ENCODE measurements at places on chromosomes 13 and 19.
A peak's percentile ranks its signal among the peaks of the same experiment; 100 is the strongest.

DNA sequence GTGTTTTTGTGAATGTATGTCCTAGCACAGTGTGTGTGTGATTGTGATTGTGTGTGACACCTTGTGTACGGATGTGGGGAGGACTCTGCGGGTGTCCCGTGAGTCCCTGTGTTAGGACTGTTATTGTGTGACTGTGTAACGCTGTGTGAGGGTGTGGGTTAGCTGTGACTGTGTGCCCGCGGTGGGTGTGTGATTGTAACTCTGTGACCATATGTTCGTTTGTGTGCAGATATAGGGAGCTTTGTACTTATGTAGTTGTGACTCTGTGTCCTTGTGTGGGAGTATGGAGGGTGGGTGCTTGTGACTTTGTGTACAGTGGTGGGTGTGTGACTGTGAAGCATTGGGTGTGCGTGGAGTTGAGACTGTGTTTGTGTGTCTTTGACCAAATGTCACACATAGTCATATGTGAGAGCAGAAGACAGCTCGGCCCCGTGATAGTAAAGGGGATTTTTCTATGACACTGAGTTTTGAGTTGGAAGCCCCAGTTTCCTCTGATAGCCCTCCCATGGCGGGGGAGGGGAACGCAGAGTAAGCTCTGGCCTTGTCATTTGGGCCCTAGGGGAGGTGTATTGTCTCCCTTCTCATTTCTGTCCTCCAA lies 949 bp upstream of the ZNF260 start:
- no peak for DNase-seq

DNA sequence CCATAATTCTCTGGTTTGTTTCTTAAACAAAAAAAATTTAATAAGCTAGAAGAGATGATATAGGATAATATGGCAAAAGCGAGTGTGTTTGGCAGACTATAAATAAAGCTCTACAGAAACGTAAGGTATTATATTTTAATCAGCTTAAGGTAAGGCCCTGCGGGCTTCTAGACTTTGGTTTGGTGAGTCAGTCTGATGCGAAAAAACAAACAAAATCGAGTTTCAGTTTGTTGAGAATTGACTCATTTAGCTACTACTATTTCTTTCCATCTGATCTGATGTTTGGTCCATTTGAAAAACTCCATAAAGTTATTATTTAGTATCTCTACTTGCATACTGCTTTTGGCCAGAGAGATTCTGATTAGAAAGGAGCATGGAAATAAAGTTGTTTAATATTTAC lies 138.0 kb downstream of the MIPEP start:
- DNase-seq: no peak

GRCh38 chr13:74661851-74662250 lies 527.6 kb upstream of the KLF12 start:
- no peak for DNase-seq

DNA sequence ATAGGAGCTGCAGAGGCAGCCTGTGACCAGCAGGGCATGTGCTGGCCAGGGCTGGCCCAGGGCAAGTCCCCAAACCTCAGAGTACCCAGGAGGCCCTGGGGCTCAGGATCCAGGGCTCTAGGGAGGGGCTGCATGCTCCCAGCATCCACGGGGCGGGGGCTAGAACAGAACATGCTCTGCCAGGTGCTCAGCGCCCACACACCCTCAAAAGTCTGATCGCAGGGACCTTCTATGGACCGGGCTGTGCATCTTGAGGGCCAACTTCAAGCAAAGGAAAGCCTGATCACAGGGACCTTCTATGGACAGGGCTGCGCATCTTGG lies 33.5 kb downstream of the ELL start:
- DNase-seq: no peak

DNA sequence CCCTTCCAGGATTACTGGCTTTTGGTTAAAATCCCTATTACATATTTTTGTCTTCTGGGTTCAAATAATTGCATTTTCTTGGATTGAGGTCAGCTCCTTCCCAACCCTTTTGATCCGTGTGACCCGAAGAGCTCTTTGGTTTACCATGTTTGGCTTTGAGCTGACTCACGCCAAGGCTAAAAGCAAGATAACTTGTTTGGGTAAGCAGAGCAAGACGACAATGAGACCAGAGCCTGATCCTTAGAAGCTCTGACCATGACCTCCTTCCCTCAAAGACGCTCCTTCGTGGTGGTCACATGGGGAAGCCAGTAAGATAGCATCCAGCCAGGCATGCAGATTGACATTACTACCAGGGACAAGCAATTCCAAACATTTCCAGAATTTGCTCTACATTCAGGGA lies 153.8 kb downstream of the DCT start:
- DNase-seq: no peak

GRCh38 chr19:4378886-4379285 lies 21.5 kb downstream of the SH3GL1 start:
- DNase-seq: no peak

GRCh38 chr13:42119875-42120274 lies 71.4 kb downstream of the DGKH start:
- no peak for DNase-seq

DNA sequence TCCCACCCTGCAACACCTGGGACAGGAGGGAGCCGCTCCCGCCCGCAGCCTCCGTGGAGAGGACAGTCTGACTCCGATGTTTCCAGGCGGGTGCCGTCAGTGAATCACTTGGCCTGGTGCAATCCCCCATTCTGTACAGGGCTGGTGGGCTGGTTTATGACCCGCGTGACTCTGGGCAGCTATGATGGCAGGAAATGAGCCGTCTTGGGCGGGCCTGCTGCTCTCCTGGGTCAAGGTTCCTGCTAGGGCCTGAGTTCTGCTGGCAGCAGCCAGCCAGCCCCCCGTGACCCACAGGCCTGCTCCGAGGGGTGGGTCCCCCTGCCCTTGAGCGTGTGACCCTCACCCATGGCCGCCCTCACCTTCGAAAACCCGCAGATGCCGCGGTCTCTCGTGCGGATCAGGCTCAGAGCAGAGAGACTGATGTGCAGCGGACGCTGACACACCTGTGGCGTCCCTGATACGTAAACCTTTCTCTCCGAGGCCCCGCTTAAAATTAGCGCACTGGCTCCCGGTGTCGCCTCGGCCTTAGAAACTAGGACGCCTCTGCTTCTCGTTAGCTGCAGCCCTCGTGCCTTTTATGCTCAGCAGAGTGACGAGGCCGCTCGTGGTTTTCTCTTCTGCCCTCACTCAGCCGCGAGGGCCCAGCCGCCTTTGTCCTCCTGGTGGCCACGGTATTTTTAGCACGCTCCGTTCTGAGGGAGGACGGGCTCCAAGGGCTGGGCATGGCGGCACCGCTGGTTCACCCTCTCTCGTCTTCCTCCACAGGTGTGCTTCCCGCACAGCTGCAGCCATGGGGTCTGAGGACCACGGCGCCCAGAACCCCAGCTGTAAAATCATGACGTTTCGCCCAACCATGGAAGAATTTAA lies 63.4 kb downstream of the KDM4B start:
- no peak for DNase-seq

DNA sequence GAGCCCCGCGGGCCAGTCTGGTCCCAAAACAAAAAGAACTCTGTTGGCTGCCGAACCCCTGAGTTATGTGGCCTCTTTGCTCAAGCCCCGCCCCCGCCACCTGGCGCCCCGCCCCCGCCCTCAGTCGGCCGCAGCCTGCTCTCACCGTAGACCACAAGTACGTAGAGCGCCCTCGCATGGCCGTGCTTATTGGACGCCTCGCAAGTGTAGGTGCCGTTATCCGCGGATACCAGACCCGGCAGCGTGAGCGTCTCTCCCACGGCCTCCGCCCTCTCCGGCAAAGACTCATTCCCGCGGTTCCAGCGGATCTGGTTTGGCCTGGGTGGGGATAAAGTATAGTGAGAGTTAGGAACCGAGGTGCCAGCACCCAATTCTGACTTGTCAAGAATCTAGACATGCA lies 5.5 kb upstream of the ZNF428 start:
- no peak for DNase-seq

DNA sequence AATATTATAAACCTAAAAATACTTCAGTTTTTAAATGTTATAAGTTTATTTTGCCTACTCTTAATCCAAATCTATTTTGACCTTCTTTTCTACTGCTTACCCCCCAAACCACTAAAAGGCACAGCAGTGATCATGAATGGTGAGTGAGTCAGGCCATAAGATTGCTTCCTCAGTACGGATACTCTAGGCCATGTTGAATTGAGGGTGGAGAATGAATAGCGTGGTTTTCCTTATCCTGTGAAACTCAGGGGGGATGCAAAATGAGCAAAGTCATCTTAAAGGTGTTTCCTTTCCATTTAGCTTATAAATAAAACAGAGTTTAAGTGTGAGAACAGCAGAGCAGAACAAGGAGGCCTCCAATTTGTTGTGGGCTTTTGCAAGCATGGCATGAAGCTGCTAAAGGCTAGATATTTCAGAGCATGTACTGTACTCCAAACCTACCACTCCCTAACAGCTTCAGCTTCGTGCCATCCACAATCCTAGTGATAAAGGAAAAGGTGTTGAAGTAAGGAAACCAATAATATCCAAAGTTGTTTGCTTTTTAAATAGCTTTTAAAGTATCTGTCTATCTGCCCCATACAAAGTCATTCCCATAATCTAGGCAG lies 25.0 kb downstream of the SERPINE3 start:
- DNase-seq: no peak

DNA sequence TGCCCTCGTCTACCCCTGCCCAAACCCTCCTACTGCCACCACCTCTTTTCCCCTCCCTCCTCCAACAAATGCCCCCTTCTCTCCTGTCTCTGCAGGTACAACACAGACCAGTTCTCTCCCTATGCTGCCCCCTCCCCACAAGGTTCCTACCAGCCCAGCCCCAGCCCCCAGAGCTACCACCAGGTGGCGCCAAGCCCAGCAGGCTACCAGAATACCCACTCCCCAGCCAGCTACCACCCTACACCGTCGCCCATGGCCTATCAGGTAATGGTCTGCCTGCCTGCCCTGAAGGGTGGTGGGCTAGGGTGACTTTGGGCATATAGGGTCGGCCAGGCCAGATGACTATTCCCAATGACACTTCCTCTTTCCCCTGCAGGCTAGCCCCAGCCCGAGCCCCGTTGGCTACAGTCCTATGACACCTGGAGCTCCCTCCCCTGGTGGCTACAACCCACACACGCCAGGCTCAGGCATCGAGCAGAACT lies 6.5 kb upstream of the TIMM50 start:
- DNase-seq: peak; percentile 36

DNA sequence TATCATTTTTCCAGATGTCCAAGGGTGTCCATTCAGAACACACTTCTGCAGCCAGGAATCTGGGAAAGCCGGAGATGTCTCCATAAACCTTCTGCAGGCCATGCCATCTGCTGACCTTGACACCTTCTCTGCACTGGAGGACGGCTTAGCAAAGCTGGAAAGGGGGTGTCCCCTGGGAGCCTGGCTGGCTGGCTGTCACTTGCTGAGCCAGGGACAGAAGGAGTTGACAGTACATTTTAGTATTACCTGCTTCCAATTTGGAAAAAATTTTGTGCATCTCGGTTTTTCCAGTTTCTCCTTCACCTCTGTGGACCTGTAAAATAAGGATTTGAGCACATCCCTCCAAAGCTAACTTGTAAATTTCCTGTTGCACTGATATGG lies 8.1 kb upstream of the CHST8 start:
- DNase-seq: no peak

GRCh38 chr13:54449922-54450321 lies 1421.3 kb downstream of the OLFM4 start:
- DNase-seq: no peak

DNA sequence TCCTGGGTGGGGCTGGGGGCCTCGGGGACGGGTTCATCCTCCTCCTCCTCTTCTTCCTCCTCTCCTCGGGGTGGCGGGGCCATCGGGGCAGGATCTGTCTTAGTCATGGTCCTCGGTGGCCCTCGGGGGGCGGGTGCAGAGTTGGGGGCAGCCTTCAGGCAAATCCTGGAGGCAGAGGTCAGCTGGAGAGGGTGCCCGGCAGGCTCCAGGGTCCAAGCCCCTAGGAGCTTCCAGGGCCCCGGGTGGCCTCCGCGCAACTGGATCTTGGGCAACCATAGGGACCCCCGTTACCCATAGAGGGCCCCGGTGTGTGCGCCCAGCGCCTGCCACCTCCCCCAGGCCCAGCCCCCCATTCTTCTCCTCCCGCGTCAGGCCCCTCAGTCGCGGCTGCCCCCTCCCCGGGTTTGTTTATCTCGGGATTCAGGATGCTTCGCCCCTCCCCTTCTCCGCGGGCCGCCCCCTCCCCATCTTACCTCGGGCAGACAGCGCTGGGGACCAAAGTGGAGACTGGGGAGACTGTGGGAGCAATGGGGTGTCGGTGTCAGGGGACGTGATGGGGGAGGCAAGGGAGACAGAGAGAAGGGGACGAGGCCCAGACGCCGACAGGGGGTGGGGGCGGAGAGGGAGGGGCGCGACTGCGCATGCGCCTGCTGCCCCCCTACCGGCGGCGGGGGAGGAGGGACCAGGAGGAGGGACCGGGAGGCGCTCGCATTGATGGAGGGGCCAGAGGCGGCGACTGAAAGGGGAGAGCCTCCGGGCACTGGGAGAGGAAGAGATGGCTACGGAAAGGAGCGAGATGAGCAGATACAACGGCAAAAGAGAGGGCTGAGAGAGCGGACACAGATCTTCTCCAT lies at the start of gene CLIP3:
CLIP3 (minus strand) TSS at position 623 of the 854 bp plus-strand sequence; CDS start at position 107, 516 bp downstream.
- peak; percentile 65 for DNase-seq

- no peak for DNase-seq
Observed at GRCh38 chr13:89486065-89486464, 1814.9 kb downstream of the SLITRK5 start.

GRCh38 chr19:55283548-55284377 lies at the start of gene BRSK1:
Gene BRSK1, plus strand, starts transcription at chr19:55283997. Its CDS starts 446 bp downstream, at chr19:55284443.
- DNase-seq: no peak

- no peak for DNase-seq
Observed at GRCh38 chr13:98273824-98274742, 97.0 kb upstream of the RNF113B start.

DNA sequence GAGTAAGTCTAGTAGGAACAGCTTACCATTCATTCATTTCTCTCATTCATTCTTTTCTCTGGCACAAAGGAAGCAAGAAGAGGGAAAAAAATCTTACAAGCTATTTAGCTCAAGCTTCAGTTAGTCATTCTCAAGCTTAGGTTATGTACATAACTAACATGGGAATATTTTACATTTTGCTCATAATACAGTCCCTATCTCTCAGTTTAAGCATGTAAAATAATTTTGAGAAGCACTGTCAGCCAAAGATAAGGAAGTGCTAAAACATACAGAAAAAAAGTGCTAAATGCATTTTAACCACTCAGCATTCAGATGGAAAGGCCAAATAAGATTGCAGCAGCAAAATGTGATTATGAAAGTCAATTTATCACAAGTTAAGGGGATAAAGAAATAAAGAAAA lies 7.9 kb downstream of the RBM26 start:
- DNase-seq: no peak

DNA sequence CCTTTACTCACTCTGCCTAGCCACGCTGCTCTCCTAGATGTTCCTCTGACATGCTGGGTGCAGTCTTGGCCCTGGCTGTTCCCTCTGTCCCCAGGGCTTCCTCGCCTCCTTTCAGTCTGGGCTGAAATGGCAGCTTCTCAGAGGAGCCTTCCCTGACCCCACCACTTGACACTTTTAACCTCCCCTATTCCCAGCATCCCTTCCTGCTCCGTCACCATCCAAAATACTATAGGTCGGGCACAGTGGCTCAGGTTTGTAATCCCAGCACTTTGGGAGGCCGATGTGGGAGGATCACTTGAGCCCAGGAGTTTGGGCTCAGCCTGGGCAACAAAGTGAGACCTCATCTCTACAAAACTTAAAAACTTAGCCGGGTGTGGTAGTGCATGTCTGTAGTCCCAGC lies 2.6 kb downstream of the FAM187B start:
- DNase-seq: no peak

- no peak for DNase-seq
Observed at GRCh38 chr19:6925801-6926751, 38.7 kb downstream of the ADGRE1 start.

- no peak for DNase-seq
Observed at GRCh38 chr19:7417671-7418324, 69.1 kb downstream of the ARHGEF18 start.

Data from right lung (tissue), 10 donors.